Spleen (tissue), 13 donors: ENCODE measurements at places on chromosomes 1 and 21. TPM values are rescaled to one million over a fixed set of nuclear protein-coding genes. Genes with fewer than 3 reads are reported as not detected.

The MAP3K7CL gene
- total RNA-seq: 19.6 TPM

The TMEM69 gene
- total RNA-seq: 29.2 TPM

The BROX gene
- total RNA-seq: 76.6 TPM

The NRAS gene
- 32.5 TPM for total RNA-seq

The HMGCS2 gene
- not detected for total RNA-seq
